ENCODE measurements at places on chromosomes 3 and 15. TPM values are rescaled to one million over a fixed set of nuclear protein-coding genes. Genes with fewer than 3 reads are reported as not detected.

- no peak for DNase-seq
These were observed 148.2 kb downstream of the PDE8A start for GRCh38 chr15:85129881-85130280.

GRCh38 chr3:101816215-101817149 lies 32.8 kb upstream of the NFKBIZ start:
- no peak for DNase-seq

GRCh38 chr3:123843668-123844067 lies 40.5 kb downstream of the MYLK start:
- no peak for DNase-seq

DNA sequence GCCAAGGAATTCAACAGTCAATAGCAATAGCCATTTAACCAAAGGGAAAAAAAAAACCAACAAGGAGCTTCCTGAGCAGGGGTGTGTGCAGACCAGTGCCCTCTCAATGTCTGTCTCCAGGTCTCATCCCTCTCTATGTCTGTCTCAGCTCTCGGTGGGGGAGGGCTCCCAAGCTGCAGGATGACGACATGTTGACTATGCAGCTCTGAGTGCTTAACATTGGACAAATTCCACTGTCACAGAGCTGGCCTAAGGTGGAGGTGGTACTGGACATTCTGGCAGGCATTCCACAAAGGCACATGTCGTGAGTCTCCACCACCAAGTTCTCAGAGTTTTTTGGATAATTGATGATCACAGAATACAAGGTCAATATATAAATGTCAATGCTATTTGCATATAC lies 2.0 kb upstream of the CAPN7 start:
- no peak for DNase-seq

GRCh38 chr3:168431491-168431890 lies 335.8 kb upstream of the GOLIM4 start:
- no peak for DNase-seq

DNA sequence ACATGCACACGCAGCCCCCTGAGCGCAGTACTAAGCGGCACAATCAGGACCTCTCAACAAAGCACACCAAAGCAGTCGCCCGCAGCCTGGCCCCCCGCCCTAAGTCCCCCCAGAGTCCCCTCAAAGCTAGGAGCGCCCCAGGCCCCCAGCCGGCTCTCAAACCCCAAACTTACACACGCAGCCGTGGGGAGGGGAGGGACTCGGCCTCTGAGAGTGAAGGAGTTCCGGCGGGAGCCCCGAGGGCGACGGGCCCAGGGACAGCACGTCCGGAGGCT lies 5.5 kb downstream of the GATA2 start:
- DNase-seq: no peak

SIN3A gene
- total RNA-seq: 77.0 TPM

GOLGA8T gene
- total RNA-seq: 0.21 TPM

Data from activated naive CD8-positive, alpha-beta T cell treated with anti-CD3 and anti-CD28 coated beads for 36 hours (primary cell).